ENCODE measurements at places on chromosomes 6 and 20. TPM values are rescaled to one million over a fixed set of nuclear protein-coding genes. Genes with fewer than 3 reads are reported as not detected.

SLC4A11 gene
- 3.3 TPM for total RNA-seq

HLA-DMA gene
- total RNA-seq = 14.1 TPM

DNA sequence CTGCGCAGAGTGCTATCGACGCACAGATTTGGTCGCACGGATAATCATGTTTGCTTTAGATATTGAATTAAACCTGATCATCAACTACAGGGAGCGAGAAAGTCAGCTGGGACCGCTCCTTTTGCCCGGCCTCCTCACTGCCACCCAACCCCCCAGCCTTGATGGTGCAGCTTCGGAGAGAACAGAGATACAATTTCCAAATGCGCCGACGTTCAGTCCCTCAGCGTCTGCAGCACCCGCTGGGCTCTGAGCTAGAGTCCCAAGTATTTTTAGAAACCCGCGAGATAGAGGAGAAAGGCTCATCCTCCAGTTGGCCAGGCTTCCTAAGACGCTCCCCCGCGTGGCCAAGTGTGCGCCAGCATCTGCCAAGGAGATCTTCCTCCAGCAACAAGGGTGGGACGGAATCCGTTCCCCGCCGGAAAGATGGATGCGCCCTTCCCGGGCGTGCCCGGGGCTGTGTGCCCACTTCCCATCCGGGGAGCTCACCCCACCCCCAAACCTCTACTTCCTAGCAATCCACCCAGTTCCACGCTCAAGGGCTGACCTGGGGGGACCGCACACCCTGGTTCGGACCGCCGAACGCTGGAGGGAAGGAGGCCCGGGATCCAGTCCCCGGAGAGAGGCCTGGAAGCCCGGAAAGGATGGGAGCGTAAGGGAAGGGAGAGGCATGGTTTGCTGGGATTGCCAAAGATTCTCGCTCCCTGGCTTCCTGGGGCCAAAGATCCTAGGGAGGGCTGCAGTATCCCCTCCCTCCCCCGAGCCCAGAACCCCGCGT is 4.1 kb downstream of the NKX2-2 start:
- no peak for DNase-seq

C6orf15 gene
- total RNA-seq = not detected

Measured in activated T-helper 1 cell treated with anti-CD3 and anti-CD28 coated beads, Interleukin-12 subunit alpha, Interleukin-12 subunit beta, Interleukin-2, Interleukin-4 antibody, amounts not matched to agents 30 ng/mL and 10 ng/mL and 1 ng/mL, durations not matched to agents 14 hours and 24 hours and 36 hours (primary cell).